ENCODE measurements at places on chromosomes 2 and 18. TPM values are rescaled to one million over a fixed set of nuclear protein-coding genes. Genes with fewer than 3 reads are reported as not detected.

The MALL gene
- 72.2 TPM for total RNA-seq

The REG3A gene
- not detected for total RNA-seq

The EPHA4 gene
- total RNA-seq = 33.4 TPM

The TRIM43 gene
- not detected for total RNA-seq

The BMP10 gene
- not detected for total RNA-seq

The STK25 gene
- 324 TPM for total RNA-seq

The FLACC1 gene
- total RNA-seq = 0.56 TPM

The PLEKHB2 gene
- 164 TPM for total RNA-seq

The SCRN3 gene
- 30.6 TPM for total RNA-seq

The ALPI gene
- not detected for total RNA-seq

GRCh38 chr2:170022692-170023091 lies 155.3 kb upstream of the MYO3B start:
- DNase-seq = no peak

- DNase-seq = no peak
Measured at GRCh38 chr2:239061824-239062570, 214.1 kb downstream of the TWIST2 start.

- no peak for DNase-seq
Measured at GRCh38 chr2:26838121-26838906, 9.6 kb upstream of the DPYSL5 start.

DNA sequence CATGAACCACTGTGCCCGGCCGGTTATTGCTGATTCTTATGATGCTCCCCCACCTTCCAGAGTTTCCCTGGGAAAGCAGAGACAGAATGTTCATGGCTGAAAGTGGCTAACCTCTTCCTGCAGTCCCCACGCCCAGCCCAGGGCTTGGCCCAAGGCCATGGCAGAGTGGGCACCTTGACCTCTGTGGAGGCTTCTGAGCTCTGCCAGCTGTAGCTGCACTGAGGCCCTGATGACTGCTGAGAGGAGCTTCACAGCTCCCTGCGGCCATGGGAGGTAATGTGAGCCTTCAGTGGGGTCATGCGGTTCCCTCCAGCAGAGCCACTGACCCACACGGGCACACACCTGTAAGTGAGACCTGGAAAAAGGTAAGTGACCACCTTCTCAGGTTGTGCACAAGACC lies 13.3 kb downstream of the EFHD1 start:
- no peak for DNase-seq

DNA sequence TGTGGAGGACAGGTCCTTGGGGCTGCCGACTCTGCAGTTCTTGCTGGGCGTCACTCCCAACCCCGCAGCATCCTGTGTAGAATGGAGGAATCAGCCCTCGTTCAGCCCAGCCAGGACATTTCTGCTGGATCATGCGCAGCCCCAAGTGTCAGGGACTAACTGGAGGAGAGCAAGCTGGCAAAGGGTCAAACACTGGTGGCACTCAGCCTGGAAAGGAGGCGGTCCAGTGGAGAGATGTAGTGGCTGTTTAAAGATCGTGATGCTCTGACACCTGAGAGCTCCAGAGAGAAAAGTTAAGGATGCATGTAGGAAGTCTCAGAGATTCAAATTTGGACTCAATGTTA lies 63.6 kb upstream of the SH3RF3 start:
- no peak for DNase-seq

GRCh38 chr2:212667751-212668316 lies 129.2 kb upstream of the ERBB4 start:
- no peak for DNase-seq

GRCh38 chr2:40363231-40363630 lies 88.7 kb downstream of the SLC8A1 start:
- DNase-seq = no peak

GRCh38 chr2:221085936-221086335 lies 486.2 kb downstream of the EPHA4 start:
- DNase-seq = no peak

DNA sequence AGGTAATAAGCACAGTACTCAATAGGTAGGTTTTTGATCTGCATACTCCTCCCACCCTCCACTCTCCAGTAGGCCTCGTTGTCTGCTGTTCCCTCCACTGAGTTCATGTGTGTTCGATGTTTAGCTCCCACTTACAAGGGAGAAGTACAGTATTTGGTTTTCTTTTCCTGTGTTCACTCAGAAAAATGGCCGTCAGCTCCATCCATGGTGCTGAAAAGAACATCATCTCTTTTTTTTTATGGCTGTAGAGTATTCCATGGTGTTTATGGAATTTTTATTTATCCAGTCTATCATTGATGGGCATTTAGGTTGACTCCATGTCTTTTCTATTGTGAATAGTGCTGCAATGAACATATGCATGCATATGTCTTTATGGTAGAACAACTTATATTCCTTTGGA lies 849.7 kb upstream of the NRXN1 start:
- no peak for DNase-seq

DNA sequence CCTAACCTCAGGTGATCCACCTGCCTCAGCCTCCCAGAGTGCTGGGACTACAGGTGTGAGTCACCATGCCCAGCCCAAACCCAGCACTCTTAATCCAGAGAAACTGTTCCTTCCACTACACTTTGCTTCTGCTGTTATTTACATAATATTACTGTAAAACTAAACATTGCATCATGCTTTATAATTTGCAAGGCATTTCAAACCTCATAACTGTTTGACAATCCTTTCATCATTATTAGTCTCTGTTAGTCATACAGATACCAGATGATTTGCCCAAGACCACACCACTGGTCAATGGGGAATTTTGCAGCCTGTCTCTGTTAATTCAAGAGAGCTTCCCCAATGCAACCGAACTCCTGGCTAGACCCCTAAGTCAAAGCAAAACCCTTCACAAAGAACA lies 338.3 kb downstream of the ALK start:
- no peak for DNase-seq

- DNase-seq = no peak
Measured at GRCh38 chr18:79548986-79549637, 130.5 kb upstream of the CTDP1 start.

DNA sequence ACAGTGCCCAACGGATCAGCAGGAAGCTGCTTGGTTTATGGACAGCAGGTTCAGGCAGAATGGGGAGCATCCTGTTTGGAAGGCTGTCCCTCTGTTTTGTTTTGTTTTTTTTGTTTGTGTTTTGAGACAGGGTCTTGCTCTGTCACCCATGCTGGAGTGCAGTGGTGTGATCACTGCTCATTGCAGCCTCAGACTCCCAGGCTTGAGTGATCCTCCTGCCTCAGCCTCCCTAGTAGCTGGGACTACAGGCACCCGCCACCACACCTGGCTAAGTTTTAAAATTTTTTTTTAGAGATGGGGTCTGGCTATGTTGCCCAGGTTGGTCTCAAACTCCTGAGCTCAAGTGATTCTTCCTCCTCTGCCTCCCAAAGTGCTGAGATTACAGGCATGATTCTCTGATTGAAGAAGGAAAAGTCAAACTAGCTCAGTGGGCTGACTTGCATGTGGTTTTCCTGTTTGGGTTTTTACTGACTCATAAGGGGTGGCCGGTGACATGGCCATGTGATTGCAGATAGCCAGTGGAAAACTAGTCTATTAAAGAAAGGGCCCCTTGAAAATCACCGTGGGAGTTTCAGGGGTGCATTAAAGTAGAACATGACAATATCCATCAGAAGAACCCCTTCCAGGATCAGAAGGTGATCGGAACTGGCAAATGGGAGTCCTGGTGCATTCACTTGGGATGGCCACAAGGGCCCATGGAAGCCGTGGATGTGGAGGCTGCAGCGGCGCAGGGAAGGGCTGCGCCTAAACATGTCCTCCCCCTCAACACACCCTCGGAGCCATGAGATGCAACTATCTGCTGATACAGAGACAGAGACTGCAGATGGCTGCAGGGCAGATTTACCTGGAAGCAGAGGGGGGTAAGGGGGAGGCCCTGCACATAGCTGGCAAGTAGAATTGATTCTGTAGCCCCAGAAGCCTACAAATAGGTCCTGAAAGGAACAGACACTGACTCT lies 26.5 kb downstream of the AQP12B start:
- DNase-seq = no peak

GRCh38 chr2:233152541-233152940 lies 92.4 kb downstream of the INPP5D start:
- peak; percentile 33 for DNase-seq

DNA sequence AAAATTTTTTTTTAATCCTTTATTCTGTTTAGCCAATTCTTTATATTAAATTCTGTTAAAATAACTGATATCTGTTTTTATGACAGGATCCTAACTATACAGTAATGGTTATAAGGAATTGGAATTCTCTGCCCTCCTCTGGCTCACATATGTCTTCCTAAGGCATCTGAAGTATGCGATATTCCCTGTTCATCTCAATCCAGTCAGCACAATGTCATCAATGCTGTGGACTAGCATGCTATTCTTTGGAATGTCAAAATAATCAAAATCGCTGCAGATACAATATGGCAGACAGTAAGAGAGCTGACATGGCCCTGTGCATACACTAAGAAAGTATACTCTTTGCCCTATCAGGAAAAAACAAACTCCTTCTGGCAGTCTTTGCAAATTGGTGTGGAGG lies 107.6 kb downstream of the AP1S3 start:
- DNase-seq = no peak

- DNase-seq = no peak
Measured at GRCh38 chr2:170966648-170967396, 37.8 kb downstream of the GORASP2 start.

DNA sequence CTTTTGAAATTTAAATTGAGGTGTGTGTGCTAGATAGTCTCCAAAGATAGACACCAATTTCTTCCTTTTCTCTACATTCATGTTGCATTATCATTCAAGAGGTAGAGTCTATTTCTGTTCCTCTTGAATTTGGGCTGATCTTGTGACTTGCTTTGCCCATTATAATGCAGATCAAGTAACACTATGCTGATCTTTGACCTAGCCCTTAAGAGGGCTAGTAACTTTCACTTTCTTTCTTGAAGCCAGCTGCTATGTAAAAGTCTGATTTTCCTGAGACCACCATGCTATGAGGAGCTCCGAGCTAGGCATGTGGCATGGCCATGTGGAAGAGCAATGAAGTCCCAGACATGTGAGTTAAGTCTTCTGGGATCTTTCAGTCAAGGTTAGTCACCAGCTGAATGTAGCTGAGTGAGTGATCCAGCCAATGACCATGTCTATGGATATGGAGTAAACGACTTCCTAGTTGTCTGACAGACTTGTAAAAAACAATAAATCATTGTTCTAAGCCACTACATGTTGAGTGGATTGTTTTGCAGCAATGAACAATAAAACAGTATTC lies 189.4 kb upstream of the CWC22 start:
- DNase-seq = no peak

DNA sequence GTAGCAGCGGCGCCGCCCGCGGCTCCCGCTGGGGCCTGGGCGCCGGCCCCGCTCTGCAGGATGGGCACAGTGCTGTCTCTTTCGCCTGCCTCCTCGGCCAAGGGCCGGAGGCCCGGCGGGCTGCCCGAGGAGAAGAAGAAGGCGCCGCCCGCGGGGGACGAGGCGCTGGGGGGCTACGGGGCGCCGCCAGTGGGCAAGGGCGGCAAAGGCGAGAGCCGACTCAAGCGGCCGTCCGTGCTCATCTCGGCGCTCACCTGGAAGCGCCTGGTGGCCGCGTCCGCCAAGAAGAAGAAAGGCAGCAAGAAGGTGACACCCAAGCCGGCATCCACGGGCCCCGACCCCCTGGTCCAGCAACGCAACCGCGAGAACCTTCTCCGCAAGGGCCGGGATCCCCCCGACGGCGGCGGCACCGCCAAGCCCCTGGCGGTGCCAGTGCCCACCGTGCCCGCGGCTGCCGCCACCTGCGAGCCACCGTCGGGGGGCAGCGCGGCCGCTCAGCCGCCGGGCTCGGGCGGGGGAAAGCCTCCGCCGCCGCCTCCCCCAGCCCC lies 369 bp downstream of the CDK5R2 start:
- DNase-seq = no peak

GRCh38 chr18:79186649-79187048 lies 117.5 kb downstream of the ATP9B start:
- no peak for DNase-seq

- DNase-seq = no peak
Measured at GRCh38 chr2:200216310-200216709, 90.2 kb upstream of the SPATS2L start.

- DNase-seq = no peak
Measured at GRCh38 chr2:60267122-60267521, 286.3 kb downstream of the BCL11A start.

All from pulmonary artery endothelial cell (primary cell).